ENCODE measurements at places on chromosomes 11 and 22.

DNA sequence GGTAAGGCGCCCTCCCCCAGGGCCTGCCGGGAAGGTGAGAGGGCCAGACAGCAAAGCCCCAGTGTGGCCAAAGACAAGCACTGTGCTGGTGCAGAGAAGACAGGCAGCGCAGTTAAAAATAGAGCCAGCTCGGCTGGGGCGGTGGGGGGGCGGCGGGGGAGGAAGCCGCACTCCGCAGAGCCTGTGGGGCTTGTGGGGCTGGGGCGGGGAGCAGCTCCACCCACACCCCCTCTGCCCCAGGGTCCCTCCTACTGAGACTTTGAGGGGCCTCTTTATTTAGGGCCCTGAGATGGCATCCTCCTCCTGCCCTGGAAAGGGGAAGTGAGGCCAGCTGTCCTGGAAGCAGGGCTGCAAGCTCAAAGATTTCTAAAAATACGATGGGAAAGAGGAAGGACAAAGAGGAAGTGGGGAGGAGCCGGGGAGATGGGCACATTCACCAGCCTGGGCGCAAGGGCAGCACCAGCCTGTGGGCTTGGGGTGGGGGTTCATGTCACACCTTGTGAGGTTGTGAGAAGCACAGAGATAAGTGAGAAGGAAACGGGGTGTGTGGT is 2.6 kb downstream of the CYTH4 start:
- DNase-seq = no peak

GRCh38 chr11:88105526-88105925 is 69.7 kb downstream of the RAB38 start:
- no peak for DNase-seq

DNA sequence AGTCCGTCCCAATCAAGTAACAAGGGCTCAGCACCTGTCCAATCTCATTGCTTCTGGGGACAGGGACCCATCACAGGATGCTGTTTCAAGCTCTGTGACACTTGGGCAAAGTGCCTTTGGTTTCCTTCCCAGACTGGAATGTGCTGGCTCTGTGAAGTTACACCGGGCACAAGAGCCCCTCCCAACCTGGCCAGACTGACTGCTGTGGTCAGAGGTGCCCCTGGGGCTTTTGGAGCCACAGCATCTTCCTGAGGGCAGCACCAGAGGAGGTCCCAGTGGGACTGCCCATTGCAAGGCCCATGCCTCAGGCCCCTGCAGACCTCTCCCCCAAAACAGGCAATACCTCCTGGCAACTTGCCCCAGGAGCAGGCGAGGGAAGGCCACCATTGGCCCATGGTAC is 155.2 kb upstream of the GRK3 start:
- no peak for DNase-seq

DNA sequence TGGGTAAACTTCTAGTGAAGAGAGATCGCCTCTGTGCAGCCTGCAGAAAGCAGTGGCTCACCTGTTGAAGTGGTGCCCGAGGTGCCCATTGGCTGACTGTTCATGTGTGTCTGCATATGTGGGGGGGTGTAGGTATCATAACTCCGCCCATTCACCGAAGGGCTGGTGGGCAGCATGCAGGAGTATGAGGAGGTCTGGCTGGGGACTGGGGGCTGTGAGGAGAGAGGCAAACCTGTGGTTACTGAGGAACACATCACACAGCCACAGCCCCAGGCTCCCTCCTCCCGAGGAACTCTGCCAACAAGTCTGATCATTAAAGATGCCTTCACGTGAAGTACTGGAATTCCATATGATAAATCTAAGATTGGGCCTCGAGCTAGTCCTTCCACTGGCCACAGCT is 20.5 kb downstream of the PAX6 start:
- no peak for DNase-seq

- DNase-seq = no peak
Measured at GRCh38 chr11:45045683-45046471, 95.2 kb upstream of the TP53I11 start.

DNA sequence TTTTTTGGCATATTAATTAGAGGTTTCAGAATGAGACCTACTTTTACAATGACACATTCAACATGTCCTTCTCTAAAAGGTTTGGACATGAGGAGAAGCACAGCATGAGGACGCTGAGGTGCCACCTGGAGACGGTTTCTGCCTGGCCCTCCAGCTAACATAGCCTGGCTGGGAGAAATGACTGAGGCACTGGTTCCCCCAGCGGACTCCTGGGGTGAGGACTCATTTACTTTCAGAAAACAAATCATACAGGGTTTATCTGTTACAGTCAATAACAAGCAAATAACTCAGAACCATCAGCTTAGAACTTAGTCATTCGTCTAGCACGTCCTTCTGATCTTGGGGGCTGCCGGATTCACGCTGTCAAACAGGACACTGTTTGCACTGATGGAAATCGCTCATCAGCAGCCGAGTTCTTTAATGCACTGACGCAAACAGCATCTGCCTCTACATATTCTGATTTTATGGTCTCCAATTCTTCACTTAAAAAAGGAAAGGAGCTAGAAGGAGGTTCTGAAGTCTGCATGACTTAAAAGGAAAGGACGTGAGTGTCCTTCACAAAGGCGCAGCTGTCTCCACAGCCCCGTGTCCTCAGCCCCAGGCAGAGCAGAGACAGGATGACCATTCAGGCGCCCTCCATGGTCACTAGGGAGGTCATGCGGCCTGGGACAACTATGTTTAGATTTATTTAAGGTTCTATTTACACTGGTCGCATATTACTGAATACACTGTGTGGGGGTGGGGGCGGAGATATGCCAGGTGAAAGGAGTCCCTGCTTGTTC is 44.2 kb downstream of the CERK start:
- no peak for DNase-seq

DNA sequence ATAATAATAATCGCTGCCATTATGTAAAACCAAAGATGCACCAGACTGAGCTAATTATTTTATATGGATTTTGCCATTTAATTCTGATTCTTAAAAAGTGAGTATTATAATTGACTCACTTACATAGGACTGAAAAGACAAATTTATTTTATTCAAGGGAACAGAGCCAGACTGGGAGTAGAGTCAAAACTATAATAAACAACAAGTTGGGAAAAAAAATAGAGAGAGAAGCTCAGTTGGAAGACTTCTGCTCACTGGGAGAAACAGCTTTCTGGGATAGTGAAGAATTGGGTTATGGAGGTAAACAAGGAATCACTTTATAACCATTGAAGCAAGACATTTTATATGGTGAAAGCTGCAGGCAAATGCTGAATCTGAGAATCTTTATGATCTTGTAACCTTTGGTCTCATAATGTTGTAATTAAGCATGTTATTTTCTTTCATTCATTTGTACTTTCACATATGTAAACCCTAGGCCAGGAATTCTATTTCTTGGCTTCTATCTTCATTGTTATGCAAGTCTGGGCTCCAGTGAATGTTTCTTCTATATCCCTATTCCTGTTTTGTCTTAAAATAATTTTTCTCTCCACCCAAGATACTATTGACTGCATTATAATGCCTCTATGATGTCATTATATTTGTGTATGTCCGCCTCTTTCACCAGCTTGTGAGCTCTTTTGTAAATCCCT is 725.3 kb upstream of the CCDC179 start:
- no peak for DNase-seq

GRCh38 chr11:40376331-40376730 is 1083.1 kb downstream of the LRRC4C start:
- DNase-seq = no peak

DNA sequence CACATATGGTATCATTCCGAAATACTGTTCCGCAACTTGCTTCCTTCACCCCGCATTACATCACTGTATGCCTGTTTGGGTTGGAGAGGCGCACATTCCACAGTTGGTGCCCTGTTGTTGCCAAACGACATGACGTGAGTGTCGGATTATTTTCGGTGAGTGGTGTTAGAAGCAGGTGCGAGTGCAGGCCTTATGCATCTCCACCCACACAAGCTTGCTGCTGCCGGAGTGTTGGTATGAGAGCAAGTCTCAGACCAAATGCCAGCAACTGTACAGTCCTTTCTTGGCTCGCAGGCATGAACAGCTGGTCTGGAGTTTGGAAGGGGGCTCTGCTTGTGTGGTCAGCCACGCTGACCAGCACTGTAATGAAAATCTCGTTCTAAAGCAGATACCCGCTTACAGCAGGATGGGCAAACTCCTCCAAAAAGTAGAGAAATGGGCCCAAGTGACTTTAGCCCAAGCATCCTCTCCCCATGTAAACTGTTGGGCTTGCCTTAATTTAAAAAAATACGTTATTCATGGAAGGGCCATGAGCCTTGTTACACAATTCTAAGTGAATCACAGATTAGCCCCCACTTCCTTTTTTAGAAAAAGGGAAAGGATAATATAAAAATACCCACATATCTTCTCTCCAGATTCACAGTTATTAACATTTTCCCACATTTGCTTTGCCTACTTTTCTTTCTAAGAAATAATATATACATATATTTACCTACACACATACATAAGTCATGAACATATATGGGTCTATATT is 48.7 kb upstream of the OR9Q1 start:
- no peak for DNase-seq

- no peak for DNase-seq
Measured at GRCh38 chr11:60725592-60725991, 1.1 kb downstream of the MS4A18 start.

DNA sequence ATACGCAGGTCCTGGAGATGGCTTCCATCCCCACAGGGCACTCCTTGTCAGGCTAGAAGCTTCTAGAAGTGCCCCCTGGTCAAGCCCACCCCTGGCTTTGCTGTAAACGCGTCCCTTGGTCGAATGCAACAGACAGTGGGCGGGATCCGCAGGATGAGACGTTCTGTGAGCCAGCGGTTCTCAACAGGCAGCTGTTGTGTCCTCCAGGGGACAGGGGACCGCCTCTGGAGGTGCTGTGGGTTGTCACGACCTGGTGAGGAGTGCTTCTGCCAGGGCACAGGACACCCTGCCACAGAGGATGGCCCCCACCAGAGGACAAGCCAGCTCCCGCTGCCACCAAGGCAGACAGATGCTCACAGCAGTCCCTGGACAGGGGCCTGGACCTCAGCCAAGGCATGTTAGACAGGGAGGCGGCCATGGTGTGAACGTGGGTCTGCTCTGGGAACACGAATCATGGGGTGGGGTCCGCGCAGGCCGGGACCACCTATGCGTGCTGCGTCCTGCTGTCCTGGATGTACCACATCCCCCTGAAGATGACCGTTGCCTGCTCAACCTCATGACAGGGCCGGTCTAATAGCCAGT is 11.7 kb downstream of the CRELD2 start:
- no peak for DNase-seq

GRCh38 chr11:108881131-108881530 is 216.3 kb downstream of the DDX10 start:
- no peak for DNase-seq

DNA sequence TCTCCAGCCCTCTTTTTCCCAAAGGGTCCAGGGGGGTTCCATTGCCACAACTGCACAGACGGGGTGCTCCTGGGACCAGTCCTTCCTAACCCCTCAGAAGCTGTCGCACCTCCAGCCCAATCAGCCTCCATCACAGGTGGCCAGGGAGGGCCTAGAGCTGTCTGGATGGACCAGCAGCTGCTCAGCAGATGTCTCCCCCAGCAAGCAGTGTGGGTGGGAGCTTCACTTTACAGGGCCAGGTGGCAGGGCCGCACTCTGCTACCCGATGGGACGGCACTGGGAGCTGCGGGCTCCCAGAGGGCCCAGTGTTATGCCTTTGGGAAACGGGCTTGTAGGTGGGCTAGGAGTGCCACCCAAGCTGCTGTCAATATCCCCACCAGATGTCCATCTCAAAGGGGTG is 120.5 kb downstream of the DSCAML1 start:
- no peak for DNase-seq

GRCh38 chr11:70489276-70489675 is 90.9 kb downstream of the CTTN start:
- DNase-seq = no peak

- DNase-seq = no peak
Measured at GRCh38 chr22:46050916-46051614, 74.1 kb upstream of the WNT7B start.

GRCh38 chr11:39425226-39425625 is 2034.2 kb downstream of the LRRC4C start:
- DNase-seq = no peak

- peak; percentile 62 for DNase-seq
Measured at GRCh38 chr22:30435674-30436126, 10.1 kb downstream of the MTFP1 start.

GRCh38 chr11:109209572-109209971 is 212.4 kb upstream of the C11orf87 start:
- DNase-seq = no peak

DNA sequence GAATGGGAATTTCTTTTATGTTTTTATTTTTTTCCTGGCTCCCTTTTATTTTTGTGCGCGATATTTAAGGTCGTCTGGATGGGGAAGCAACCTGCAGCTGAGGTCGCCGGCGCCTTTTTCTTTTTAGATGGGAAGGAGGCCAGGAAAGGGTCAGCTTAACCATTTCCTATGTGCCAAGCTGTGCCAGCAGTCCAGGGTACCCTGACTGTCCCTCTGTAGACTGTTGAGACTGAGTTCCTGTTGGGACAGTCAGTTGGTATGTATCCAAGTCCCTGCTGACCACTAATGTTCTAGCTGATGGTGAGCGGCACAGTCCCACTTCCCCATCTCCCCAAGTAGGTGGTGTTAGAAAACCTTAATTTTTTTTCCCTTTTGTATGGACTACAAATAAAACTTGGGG is 10.5 kb downstream of the RBM14 start:
- no peak for DNase-seq

DNA sequence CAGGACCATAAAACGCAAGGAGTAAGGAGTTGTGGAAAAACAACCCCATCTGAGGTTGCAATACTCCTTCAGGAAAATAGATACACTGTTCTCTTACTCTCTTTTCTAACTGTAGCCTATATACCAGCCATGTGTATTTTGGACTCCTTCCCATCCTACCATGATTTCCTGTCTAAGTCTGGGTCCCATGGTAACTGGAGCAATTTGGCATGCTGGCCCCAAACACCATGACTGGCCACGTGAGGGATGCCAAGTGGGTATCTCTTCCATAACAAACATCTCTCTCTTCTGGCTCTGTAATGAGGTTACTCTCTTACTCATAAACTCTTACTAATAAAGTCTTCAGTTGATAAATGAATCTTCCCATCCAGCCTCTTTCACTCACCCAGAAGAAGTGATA is 26.5 kb downstream of the ABTB2 start:
- DNase-seq = no peak

GRCh38 chr11:19453651-19454257 is 213.0 kb upstream of the E2F8 start:
- DNase-seq = no peak

GRCh38 chr11:66852466-66853241 is 4.2 kb upstream of the LRFN4 start:
- no peak for DNase-seq

DNA sequence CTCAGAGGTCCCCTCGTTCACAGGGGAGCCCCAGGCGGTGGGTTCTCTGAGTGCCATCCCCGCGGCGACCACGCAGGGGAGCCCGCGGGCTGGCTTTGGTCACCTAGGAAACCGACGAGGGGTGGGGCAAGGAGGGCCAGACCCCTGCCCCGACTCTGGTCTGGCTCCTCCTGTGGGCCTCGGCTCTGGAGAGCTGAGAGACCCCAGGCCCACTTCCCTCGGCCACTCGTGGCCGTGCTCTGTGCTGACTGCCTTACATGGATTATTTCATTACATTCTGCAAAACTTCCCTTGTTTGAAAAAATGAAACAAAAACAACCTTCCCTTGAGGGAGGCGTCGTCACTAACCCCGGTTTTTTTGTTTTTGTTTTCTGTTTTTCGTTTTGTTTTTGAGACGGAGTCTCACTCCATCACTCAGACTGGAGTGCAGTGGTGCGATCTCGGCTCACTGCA is 15.1 kb upstream of the CYTH4 start:
- DNase-seq = no peak

Data from stimulated activated CD8-positive, alpha-beta memory T cell treated with anti-CD3 and anti-CD28 coated beads, Interleukin-4, amount 100 ng/mL, for 1 hour (primary cell).